Frontal cortex (tissue), 4 donors: ENCODE measurements at places on chromosomes 2 and 18.

DNA sequence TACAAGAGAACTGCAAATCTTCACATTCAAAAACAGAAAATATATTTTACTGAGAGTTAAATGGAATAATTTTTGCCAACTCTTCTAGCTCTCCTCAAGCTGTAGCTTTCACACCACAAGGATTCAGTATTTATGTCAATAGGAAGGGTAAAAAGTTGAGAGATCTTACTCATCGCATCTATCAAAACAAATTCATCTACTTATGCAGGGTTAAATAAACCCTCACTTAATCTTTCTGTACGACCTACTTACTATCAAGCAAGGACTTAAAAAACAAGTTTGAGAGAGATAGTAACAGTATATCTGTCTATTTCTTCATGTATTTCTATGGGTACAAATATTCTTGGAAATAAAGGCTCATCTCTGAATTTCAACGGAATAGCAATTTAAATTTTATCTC is 35.5 kb downstream of the SIGLEC15 start:
- no peak for DNase-seq

DNA sequence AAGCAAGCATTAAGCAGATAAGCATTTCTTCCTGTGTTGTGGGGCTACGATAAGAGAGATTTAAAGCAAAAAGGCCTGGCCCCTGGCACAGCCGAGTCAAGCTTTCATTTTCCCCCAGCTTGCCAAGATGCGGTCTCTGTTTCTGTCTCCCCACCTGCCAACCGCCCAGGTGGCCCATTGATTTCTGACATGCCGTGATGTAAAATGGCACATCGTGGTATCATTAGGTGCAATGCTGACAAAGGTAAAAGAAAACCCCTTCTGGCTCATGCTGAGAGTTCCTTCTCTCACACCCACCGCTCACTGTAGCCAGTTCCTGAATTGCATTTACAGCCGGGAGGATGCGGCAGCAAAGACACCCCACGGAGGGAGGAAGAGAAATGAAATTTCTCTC is 62.8 kb downstream of the BOD1L2 start:
- no peak for DNase-seq

GRCh38 chr2:199851883-199852282 is 891 bp upstream of the FTCDNL1 start:
- DNase-seq: no peak

- no peak for DNase-seq
Measured at GRCh38 chr2:122514451-122514996, 759.1 kb downstream of the TSN start.

- no peak for DNase-seq
Measured at GRCh38 chr2:160783474-160783873, 289.9 kb upstream of the RBMS1 start.

GRCh38 chr2:205571360-205571959 is 110.8 kb upstream of the NRP2 start:
- DNase-seq: no peak

GRCh38 chr2:179677746-179678505 is 183.5 kb downstream of the ZNF385B start:
- no peak for DNase-seq

DNA sequence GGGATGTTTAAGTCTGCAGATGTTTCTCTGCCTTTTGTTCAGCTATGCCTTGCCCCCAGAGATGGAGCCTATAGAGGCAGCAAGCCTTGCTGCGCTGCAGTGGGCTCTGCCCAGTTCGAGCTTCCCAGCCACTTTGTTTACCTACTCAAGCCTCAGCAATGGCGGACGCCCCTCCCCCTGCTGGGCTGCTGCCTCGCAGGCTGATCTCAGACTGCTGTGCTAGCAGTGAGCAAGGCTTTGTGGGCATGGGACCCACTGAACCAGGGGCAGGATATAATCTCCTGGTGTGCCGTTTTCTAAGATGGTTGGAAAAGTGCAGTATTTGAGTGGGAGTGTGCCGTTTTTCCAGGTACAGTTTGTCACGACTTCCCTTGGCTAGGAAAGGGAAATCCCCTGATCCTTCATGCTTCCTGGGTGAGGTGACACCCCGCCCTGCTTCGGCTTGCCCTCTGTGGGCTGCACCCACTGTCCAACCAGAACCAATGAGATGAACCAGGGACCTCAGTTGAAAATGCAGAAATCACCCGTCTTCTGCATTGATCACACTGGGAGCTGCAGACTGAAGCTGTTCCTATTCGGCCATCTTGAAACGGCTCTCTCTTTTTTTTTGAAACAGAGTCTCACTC is 27.6 kb upstream of the ADAM23 start:
- no peak for DNase-seq

GRCh38 chr2:22079583-22079982 is 955.8 kb downstream of the TDRD15 start:
- DNase-seq: no peak

DNA sequence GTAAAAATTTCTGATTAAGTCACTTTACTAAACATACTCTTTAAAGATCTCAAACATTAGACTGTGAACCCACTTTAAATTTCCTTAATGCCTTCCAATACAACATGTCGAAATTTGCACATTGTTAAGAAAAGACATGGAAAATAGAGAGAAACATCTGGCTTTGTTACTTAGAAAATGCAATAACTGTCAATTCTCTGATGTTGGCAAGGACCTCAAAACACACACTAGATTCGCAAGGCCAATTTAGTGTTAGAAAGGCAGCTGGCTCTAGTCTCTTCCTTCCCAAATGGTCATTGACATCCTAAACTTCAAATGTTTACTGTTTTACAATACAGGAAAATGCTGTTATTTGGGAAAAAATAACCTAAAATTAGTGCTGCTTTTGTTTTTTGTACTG is 110.6 kb downstream of the UPP2 start:
- no peak for DNase-seq

DNA sequence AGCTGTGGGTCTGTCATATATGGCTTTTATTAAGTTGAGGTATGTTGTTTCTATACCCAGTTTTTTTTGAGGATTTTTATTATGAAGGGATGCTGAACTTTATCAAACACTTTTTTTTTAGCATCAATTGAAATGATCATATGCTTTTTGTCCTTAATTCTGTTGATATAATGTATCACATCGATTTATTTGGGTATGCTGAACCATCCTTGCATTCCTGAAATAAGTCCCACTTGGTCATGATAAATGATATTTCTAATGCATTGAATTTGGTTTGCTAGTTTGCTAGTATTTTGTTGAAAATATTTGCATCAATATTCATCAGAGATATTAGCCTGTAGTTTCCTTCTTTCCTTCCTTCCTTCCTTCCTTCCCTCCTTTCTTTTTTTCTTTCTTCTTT is 22.5 kb upstream of the CWC22 start:
- DNase-seq: no peak

DNA sequence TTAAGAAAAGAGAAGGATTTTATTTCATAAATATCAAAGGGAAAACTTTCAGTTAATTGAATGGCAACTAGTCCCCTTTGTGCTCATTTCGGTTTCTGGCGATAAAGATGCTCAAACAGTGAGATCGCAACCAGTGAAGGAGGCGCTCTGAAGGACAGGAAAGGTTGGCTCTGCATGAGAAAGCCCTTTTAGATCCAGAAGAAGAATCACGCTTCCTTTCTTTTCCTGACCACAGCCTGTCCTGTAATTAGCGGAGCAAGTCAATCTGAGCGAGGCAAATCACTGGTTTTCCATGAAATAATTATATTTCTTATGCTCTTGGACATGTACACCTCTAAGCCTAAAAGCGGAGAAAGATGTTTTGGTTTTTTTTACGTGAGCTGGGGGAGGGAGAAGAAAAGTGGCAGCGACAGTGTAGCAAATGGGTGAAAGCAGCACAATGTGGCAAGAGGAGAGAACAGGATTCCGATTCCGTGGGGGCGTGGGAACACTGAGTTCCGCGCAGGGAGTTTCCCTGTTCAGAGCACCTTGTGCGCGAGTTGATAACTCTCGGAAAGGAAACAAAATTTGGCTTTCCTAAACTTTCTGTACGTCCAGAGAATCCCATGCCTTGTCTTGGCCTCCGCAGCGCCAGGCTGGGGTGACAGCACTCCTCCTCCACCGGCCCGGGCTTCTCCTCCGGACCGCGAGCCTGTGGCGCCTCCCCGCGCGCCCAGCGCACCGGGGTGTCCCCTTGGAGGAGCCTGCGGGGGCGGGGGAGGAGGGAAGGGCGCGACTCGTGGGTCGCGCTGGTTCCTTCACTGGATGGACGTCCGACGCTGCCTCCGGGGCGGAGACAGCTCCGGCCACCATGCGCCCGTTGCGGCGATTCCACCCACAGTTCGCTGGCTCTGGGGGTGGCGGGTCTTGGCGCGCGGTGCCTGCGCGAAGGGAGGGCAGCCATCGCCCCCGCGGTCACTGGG is 620 bp upstream of the SLC9A2 start:
- peak; percentile 23 for DNase-seq

DNA sequence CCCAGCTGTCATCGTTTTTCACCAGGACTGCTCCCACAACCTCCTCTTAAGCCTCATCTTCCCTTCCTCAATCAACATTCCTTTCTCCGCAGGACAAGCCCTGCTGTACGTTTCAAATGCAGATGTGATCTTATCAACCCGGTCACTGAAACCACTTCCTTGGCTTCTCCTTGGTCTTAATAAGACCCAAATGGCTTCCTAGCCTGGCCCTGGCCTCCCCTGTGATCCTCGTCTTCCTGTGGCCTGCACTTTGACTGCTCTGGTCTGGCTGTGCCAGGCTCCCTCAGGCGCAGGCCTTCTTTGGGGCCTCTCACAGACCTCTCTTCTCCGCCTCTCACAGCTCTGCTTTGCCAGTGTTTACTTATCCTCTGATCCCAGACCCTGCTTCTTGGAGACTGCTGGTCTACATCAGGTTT is 4.7 kb upstream of the ADNP2 start:
- no peak for DNase-seq

DNA sequence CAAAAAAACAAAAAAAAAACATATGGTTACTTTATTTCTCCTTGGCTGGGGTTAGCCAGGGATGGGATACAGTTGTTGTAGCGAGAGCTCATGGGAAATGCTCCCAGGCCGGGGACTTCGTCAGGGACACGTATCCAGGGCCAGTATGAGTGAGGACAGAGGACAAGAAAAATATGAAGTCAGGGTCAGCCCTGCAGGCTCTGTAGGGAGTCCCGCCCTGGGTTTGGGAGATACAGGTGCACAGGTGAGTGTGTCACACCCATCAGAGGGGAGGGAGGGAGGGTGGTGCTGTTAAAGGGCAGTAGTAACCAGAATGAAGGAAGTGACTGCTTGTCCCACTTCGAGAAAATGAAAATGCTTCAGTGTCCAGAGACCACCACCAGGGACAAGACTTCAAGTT is 55.6 kb upstream of the RBM44 start:
- no peak for DNase-seq

DNA sequence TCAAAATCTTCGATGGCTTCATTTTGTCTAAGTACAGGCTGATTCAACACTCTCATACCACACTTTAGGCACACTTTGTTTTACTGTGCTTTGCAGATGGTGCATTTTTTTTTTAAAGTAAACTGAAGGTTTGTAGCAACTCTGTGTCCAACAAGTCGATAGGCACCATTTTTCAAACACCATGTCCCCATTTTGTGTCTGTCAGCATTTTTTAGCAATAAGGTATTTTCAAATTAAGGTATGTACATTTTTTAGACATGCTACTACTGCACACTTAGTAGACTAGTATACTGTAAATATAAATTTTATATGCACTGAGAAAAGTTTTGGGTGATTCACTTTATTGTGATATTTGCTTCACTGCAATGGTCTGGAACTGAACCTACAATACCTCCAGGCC is 44.4 kb downstream of the ORC4 start:
- no peak for DNase-seq

DNA sequence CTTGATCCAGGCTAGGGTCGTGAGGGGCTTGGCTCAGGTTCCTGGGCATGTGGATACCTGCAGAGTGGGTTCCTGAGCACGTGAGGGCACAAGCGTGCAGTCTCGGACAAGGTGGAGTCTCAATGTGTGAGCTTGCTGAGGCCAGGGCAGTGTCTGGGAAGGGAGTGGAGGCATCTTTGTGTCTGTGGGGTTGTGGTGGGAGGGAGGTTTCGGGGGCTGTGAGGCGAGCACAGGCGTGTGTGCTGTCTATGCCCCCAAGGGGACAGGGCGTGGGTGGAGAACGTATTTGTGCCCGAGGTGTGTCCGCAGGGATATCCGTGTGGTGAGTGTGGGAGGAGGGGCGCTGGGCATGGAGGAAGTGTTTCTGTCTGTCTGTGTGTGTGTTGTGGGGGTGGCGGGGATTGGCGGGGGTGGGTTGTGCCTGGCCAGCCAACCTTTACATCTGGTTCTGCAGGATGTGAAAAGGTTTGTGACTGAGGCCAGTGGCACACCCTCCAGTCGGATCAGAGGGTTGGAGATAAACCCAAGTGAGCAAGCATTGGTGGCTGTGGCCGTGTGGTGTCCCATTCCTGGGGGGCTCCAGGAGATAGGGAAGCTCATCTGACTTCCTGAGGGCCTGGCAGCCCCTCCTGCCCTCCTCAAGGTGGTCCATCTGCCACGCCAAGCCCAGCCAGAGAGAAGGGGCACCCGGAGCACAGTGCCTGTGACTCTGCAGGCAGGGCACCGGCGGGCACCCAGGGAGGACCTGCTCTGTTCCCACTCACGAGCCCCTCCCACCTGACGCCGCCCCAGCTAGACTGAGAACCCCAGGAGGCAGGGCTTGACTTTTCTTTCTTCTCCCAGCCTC is 57.1 kb downstream of the ZFP36L2 start:
- DNase-seq: no peak

- no peak for DNase-seq
Measured at GRCh38 chr2:112583497-112584133, 794 bp upstream of the CHCHD5 start.

GRCh38 chr18:13005289-13005688 is 14.1 kb downstream of the CEP192 start:
- no peak for DNase-seq

DNA sequence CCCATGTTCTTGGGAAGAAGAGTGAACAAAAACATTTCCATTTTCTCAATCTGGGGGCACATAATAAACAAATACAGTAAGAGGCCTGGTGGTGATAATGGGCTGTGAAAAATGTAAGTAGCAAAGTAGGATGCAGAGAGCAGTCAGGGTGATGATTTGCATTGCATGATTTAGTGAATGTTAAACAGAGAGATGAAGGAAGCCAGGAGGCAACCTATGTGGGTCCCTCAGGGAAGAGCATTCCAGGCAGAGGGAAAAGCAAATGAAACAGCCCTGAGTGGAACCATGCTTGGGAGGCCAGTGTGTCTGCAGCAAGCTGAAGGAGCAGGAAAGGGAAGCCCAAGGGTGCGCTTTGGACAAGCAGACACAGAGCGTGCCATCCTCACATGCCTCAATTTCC is 5.4 kb downstream of the VIT start:
- no peak for DNase-seq

DNA sequence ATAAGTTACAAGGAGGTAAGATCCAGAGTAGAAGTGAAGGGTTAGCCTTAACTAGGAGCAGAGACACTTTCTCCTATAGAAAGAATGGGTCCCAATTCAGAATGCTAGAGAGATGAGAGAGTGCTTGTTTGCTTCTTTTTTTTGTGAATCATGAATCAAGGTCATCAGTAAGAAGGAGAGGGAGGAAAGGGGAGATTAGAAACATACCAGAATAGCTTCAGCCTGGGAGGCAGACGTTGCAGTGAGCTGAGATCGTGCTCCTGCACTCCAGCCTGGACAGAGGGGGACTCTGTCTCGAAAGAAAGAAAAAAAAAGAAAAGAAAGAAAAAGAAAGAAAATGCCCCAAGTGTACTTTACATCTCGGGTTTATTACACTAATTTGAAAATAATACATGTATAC is 55.8 kb upstream of the SLC35F5 start:
- no peak for DNase-seq

- no peak for DNase-seq
Measured at GRCh38 chr18:3499501-3499900, 49.5 kb downstream of the TGIF1 start.
